ENCODE measurements at places on chromosomes 3 and 15.

GRCh38 chr3:37150621-37151020 lies 23.8 kb downstream of the LRRFIP2 start:
- no peak for DNase-seq

GRCh38 chr3:99319450-99319849 lies 318.9 kb upstream of the COL8A1 start:
- no peak for DNase-seq

GRCh38 chr3:141372656-141373055 lies 4.4 kb downstream of the ZBTB38 start:
- DNase-seq: no peak

GRCh38 chr3:188271226-188271914 lies 117.4 kb downstream of the LPP start:
- DNase-seq: no peak

DNA sequence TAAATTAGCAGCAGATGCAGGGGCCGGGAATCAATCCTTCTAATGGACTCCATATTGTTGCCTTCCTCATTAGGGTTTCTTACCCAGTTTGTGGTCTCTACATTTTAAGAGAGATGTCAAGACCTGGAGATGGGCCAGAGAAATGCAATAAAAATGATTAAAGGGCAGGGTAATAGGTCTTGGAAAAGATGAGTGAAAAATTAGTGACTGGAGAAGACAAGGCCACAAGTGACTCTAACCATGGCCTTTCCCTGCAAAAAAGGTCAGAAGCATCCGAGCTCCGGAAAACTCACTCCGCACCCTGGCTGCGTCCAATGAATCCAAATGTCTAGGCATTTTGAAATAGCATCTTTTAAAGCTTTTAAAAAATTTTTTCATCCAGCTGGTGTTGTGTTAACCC lies 152.8 kb downstream of the ARRDC4 start:
- DNase-seq: no peak

DNA sequence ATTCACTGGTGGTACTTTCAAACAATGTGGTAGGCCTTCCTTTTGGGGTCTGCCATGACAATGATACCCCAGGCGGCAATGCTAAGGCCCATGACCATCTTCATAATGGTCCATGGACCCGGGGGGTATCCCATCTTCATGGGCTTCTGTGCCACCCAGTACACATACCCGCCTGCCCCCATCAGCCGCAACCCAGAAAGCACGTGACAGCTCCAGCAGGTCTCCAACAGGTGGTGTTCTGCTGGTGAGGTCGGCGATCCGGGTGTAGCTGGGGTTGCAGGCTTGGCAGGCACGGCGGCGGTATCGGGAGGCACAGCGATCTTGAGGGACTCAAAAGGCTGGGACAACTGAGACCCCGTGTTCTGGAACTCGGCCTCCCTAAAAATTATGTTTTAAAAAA lies 214.5 kb downstream of the SNRPN start:
- no peak for DNase-seq
